ENCODE measurements at places on chromosomes 1 and 21. TPM values are rescaled to one million over a fixed set of nuclear protein-coding genes. Genes with fewer than 3 reads are reported as not detected.

Gene PADI3
- not detected for total RNA-seq

Gene RIPPLY3
- total RNA-seq = not detected

Gene ETV3L
- total RNA-seq = 0.10 TPM

Gene RNU1-2
- under 0.01 TPM for total RNA-seq
